ENCODE measurements at places on chromosomes 7 and 10.

GRCh38 chr10:124162774-124163354, 69.5 kb upstream of the CHST15 start:
- no peak for DNase-seq

- no peak for DNase-seq
These were observed 213.0 kb downstream of the DNAJB6 start for GRCh38 chr7:157549612-157550299.

- no peak for DNase-seq
These were observed 7.9 kb upstream of the XPNPEP1 start for GRCh38 chr10:109931163-109931562.

DNA sequence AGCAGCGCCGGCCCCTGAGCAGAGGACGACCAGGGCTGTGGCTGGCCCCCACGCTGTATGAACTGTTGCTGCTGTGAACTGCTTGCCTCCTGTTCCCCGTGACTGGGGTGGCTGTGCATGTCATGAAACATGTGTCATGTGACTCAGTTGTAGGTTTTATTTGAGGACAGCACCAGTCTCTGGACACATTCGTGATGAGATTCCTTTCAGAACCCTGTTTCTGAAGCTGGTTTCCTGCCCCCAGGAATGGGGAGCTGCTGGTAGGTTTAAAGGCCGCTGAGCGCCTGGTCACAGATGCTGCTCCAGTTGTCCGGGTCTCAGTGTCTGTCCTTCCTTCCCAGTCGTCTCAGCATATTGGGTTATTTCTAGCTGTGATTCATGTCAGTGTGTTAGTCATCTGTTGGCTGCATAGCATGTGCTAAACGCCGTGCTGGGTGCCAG, 79.1 kb upstream of the PPIF start:
- peak; percentile 66 for DNase-seq

GRCh38 chr7:30310674-30311362, 26.4 kb downstream of the ZNRF2 start:
- peak; percentile 67 for DNase-seq

DNA sequence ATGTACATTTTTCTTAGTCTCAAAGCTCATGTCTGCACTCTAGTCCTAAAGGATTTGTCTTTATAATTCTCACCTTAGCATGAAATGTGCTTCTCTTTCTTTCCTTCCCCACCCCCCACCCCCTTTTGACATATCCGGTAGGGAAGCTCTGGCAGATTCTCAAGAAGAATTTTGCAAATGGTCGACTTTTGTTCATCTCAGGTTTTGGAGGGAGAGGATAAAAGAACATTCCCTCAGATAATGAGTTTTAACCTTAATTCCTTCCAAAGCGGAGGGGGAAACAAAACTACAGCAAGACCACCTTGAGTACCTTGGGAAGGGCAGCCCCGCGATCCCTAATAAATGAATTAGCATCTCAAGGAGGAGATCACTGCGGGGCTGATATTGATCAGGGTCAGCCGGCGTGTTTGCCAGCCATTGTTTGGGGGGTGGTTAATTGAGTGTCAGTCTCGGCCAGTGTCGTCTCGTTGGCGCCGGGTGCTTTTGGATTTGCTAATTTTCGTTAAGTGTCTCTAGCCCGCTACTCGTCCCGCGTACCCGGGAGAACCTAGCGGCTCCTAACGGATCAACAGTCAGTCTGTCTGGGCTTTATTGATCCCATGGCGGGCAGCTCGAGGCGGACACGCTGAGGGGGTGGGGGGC, 874 bp upstream of the BAMBI start:
- DNase-seq, result no peak

DNA sequence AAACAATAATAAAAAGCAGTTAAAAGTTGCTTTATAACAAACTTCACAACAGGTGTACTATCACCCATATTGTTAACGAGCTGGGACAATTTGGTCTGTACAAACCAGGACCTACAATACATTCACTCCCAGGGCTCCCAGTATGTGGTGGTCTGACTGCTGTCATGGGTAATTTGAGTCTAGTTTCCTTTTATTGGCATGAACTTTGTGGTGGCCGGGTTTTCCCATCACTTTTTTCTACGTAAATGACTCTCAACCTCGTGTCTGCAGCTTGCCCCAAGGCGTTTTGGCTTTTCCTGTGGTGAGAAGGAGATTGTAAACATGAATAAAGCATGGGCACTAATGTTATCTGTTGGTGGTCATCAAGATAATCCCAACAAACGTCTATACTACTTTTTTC, 118.7 kb upstream of the CDK6 start:
- DNase-seq, result no peak

GRCh38 chr10:105041956-105042355, 400.9 kb downstream of the SORCS3 start:
- DNase-seq, result peak; percentile 79

DNA sequence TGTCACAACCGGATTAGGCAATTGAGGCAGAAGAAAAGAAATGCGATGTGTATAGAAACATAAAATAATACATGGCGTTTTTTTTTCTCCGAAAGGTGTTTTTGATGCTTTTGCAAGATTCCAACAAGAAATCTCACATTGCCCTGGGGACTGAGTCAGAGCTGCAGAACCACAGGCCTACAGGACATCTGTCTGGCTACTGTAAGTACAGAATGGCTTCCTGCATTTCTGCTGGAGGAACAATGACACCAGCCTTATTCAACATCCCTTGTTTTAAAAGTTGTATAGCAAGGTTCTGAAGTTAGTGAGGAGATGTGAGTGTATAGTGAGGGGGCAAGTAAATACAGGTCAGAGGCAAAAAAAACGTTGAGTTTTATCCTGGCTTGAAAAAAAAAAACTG, 256.4 kb downstream of the ABCA13 start:
- peak; percentile 64 for DNase-seq

DNA sequence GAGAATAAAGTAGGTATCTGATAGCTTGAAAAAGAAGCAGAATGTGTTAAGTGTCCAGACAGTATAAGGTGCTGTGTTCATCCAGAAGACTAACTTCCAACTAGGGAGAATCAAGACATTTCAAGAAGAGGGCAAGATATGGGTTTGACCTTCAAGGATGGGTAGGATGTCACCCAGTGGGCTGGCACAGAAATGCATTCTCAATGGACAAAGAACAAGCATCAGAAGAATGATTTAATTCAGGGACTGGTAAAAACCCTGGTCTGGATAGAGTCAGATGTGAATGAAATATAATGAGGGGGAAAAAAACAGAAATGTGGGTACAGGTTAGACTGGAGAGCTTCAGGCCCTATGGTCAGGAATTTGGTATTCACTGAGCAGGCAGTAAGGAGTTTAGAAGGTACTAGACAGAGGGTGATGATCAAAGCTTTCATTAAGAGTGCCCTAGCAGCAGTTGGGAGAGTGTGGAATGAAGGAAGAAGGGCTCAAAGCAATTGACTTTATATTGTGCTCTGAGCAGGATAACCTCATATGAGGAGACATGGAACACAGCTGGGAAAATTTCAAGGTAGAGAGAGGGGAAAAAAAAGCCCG, 180.7 kb upstream of the ANK3 start:
- DNase-seq, result no peak

DNA sequence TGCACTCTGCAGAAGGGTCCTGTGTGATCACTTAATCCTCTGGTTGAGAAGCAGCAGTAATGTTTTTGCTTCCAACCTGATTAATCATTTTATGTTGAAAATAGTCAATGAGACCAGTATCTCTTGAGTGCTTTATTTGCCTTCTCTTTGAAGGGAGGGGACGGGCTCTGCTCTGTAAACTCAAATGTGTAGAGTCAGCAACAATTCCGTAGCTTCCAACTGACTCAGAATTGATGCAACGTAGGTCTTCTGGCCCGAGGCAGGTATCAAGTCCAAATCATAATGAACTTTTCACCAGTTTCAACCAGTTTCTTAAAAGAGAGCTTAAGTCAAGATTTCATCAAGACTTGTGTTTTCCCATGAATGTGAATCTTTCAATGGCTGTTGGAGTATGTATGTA, 26.3 kb downstream of the GUSB start:
- peak; percentile 44 for DNase-seq

DNA sequence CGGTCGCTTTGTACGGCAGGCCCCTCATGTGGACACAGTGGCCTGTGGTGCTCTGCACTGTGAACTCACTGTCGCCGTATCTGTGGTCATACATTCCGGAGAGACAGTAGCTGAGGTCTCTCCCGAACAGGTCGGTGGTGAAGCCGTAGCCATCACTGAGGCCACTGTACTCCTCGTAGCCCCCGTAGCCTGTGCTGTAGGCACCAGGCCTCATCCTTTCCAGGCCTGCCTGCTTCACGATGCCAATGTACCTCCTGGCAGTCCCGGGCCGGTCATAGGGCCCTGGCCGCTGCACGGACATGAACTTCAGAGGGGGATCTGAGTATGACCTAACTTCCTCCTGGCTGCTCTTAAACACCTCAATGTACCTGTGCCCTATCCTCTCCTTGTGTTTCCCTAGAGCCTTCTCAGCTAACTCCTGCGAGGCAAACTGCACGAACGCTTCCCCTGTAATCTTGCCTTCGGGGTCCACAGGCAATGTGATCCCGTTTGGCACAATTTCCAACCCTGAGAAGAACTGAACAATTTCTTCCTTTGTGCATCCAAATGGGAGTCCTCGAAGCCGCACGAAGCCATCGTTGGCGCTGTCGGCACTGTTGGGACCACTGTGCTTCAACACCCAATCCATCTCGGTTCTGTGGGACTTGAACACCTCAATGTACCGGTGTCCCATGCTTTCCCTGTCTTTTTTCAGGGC, 15.7 kb downstream of the FXYD4 start:
- DNase-seq, result no peak

DNA sequence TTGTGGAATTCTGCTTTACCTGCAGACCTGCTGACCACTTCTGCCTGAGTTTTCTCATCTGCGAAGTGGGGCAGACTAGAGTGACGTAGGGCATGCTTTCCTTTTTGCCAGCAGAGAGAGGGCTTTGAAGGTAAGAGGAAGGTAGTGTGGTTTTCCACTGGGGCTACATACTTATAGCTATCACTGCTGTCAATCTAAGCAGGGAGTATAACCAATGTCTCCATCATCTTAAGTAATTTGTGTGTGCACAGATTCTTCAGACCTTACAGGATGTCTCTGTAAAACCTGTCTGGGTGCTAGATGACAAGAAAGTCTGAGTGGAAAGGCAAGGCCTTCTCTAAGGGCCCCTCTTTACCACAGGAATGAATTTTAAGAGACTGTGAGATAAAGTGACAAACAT, 106.8 kb downstream of the RBM20 start:
- DNase-seq, result no peak

DNA sequence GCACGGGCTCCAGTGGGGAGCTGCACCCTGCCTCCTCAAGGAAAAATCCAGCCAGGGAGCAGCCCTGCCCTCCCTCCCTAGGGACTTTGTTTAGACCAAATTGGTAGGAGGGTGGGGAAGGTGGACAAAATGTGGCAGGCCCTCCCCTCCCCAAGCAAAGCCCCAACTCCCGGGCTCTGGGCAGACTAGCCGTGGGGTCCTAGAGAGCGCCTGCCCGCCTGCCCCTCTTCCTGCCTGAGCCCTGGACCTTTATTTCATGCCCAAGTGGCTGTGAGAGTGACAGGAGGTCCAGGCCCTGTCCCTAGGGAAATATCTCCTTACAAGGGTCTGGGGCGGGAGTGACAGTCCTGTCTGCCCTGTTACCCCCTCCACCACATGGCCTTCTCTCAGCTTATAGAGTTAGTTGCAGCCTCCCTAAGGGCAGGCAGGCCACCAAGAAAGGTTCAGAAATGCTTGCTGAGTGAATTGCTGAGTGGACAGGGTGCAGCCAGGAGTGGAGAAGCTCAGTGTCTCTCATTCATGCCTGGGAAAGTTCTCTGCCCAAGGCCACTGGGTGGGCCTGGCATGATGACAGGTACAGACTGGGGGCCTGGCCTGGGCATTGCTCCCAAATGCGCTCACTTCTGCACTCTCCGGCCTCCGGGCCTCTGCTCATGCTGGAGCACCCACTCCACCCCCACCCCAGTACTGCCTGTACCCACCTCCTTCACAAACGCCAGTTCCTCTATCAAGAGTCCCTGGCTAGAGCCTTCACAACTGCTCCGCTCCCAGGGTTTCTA, 25.2 kb downstream of the DNAJB12 start:
- DNase-seq, result no peak

- DNase-seq, result no peak
These were observed 1.4 kb downstream of the CPA1 start for GRCh38 chr7:130381468-130382312.

DNA sequence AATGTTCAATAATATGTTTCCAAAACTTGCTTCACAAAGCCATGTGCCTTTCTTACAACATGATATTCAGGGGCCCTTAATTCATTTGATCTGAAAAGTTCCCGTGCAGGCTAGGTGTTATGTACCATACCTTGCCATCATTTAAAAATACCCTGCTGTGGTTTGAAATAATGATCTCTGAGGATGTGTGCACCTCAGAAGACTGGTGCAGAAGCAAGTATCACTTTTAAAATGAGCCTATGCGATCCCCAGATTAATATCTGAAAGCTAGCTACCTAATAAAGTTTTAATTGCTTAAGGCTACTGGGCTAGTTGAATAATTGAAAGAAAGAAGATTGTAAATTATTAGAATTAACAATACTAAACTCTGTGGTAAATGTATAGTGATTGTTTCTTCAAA, 262.4 kb downstream of the CDK14 start:
- no peak for DNase-seq

DNA sequence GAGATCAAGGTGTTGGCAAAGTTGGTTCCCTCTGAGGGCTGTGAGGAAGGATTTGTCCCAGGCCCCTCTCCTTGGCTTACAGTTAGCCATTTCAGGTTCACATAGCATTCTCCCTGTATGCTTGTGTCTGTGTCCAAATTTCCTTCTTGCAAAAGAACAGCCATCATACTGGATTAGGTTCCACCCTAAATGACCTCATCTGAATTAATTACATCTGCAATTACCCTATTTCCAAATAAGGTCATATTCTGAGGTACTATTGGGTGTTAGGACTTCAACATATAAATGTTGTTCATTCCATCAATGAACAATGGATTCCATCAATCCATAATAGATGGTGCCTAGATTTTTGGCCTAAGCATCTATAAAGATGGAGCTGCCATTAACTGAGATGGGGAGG, 16.2 kb upstream of the LRRC17 start:
- no peak for DNase-seq

DNA sequence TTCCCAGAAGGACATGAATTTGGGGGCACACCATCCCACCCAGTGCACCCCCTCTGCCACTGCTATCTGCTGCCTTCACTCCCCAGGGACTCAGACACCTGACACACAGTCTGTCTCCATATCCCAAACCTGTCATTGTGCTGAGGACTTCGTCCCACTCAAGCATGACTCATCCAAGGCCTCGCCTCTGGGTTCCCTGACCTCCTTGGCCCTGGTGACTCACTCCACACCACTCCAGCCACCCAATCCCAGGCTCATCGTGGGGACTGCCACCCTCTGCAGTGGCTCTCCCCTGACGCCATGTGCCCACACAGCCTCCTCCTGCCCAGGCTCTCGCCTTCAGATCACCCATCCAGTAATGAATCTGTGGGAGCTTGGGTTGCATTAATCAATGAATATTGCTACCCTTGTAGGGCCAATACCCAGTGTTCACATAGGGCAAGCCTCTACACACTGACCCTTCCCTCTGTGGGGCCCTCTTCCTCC, 6.6 kb upstream of the INSIG1 start:
- DNase-seq, result peak; percentile 32

GRCh38 chr10:112184379-112184778, 814 bp upstream of the GPAM start:
- no peak for DNase-seq
